Colonic mucosa (tissue), 4 donors: ENCODE measurements at places on chromosomes 6 and 20. TPM values are rescaled to one million over a fixed set of nuclear protein-coding genes. Genes with fewer than 3 reads are reported as not detected.

The EDEM2 gene
- total RNA-seq: 28.0 TPM

The KIAA1586 gene
- total RNA-seq: 6.7 TPM

The OR12D3 gene
- total RNA-seq: not detected

The MICB gene
- 6.7 TPM for total RNA-seq

The TBXT gene
- not detected for total RNA-seq

The SULF2 gene
- total RNA-seq: 153 TPM
